ENCODE measurements at places on chromosomes 2 and 18.
A peak's percentile ranks its signal among the peaks of the same experiment; 100 is the strongest.

DNA sequence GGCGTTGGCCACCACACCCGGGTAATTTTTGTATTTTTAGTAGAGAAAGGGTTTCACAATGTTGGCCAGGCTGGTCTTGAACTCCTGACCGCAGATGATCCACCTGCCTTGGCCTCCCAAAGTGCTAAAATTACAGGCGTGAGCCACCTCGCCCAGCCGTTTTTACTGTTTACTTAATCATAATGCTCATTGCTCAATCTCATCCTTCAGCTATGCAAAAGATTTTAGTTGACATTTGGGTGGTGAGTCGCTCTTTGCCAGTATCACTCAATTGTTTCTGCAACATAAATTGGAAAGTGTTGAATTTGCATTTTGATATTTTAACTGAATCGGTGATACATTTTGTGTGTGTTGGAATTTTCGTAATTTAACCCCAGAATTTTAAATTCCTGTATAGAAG lies 7.8 kb upstream of the ZNF532 start:
- DNase-seq = no peak

GRCh38 chr2:12448846-12449505 lies 267.8 kb upstream of the TRIB2 start:
- DNase-seq = no peak

DNA sequence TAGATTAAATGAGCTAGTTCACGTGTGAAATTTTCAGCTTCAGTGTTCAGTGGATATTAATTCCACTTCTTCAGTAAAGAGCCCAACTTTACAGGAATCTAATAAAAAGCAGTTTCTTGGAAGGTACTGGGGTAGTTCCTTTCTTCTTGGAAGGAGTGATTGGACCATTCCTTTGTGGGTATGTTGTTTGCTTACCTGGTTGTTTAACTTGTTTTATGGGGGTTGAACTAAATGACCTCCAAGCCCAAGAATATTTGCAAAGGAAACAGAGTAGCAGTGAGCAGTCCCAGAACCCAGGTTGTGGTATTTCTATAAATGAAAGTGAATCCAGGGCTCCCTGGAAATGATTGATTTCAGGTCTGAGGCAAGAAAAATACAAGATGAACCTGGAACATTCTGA lies 31.4 kb downstream of the KCNJ13 start:
- DNase-seq = no peak

DNA sequence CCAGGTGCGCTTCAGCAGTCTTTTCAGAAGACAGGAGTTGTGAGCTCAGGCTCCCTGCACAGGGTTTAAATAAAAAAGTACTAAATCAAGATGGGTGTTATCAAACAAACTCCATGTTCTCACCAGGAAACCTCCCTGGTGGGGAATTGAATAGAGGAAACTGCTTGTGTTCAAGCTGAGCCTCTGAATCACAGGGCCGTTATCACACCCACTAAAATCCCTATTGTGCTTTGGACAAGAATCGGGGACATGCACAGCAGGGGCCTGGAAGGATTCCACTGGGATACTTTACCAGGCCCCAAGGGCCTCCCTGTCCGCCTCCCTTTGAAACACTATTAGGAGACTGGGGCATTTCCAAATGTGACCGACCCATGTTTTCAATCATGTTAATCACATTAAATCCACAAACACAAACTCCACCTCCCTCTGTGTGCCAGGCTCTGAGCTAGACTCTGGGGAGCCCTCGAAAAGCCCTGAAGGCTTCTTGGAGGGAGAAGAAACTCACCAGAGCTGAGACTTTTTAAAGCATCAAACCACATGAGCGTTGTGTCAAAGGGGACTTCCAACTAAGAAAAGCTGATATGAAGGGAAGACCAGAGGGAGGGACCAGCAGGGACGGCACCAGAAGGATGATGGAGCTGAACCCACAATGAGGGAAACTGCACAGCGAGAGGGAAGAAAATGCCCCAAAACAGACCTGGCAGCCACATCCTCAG lies 458.7 kb upstream of the ID2 start:
- no peak for DNase-seq

- DNase-seq = no peak
These were observed 237.0 kb downstream of the ALPK2 start for GRCh38 chr18:58391932-58392323.

GRCh38 chr2:174184915-174185314 lies 63.4 kb downstream of the OLA1 start:
- no peak for DNase-seq

DNA sequence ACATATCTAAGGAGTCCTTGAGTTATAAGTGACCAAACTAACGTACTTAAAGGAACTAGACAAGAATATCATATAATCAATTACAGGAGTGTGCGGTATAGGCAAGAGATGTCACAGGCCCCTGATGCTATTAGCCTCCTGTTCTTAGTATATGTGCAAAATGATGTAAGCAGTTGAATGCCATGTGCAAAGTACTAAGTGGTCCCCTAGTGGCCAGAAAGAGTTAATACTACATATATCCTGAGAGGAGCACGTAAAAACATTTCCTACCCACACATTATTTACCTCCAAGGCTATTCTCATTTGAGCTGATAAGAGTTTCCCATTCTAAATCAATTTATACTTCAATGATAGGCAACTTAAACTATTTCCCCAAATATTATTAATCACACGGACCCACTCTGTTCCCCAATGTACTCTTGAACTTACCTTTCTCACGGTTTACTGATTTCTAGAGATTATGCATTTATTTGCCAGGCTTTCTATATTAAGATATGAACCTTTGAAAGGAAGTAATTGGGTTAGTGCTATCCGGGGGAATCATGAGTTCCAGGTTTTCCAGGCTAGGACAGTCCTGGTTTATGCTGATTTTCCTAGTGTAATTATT lies 158.0 kb upstream of the KLHL14 start:
- no peak for DNase-seq

GRCh38 chr18:13265008-13265910 lies 46.7 kb downstream of the LDLRAD4 start:
- no peak for DNase-seq

DNA sequence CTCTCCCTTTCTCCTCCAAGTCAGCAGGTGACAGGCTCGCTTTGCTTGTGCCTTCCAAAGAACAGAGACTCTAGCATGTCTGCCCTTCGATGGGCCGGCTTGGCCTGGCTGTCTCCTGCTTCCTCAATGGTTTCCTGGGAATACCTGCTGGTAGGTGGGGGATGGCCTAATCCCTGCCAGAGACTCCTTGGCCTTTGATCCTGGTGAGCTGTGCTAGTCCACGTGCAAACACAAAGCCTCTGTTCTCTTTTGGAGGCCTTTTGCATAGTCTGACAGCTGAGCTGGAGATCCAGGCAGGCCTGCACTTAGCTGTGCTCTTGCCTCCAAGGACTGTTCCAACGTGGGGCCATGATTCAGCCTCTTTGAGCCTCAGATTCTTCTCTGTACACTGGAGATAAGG lies 67.6 kb downstream of the ARL4C start:
- DNase-seq = no peak

DNA sequence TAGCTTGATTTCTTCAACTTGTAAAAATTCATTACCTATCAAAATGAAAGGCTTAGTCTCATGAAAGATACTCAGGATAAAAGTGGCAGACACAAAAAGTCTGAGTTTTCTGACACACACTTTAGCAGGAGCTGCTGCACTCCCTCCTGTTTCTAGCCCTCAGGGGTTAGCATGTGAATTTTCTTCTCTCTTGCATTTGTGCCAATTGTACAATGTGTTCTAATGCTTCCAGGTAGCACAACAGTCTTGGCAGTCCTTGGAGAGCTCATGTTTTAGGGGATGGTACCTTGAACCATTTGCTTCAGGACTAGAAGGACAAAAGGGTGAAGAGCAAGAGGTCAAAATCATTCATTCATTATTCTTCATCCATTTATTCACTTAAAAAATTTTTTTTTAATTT lies 316.8 kb downstream of the AFF3 start:
- DNase-seq = no peak

DNA sequence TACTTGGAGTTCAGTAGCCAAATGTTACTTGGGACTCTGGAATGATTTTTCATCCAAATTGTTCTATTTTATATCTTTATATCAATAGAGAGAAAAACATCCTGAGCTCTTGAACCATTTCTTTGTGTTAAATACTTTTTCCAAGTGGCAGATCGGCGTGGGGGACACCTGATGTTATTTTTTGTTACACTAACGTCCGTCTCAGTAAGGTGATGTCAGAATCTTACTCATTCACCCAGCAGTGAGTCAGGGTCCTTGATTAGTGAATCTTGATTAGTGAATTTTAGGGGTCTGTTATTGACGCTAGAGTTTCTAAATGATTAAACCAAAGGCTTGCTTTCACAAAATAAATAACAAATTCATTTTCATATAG lies 1.7 kb downstream of the MIB1 start:
- DNase-seq = no peak

DNA sequence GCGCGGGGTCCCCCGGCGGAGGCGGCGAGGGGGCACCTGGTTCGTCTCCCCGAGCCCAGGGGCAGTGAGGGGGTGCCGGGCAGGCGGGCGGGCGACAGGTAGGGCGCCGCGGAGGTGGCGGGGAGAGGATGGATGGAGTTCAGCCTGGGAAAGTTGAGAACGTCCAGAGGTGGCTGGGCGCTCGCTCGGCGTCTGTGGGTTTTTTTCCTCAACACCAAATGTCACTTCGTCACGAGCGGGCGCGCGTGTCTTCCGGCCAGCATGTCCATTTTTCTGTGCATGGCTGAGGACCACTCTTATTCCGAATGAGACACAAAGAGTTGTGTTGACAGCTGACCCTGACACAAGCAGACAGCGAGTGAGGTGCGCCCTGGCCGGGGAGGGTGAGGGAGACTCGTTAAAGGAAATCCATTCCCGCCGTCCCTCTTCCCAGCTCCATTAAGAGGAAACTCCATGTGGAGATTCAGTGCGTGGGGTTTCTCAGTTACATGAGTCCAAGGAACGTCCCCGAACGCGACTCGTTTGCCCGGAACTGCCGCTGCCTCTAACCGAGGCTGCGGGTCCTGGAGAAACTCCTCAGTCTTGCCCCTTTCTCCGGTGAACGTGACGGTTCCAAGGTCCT lies 859 bp downstream of the GREB1L start:
- DNase-seq = peak; percentile 8

GRCh38 chr2:188199716-188200128 lies 92.0 kb upstream of the GULP1 start:
- peak; percentile 29 for DNase-seq

- no peak for DNase-seq
These were observed 603.4 kb downstream of the DSC3 start for GRCh38 chr18:30439174-30439573.

DNA sequence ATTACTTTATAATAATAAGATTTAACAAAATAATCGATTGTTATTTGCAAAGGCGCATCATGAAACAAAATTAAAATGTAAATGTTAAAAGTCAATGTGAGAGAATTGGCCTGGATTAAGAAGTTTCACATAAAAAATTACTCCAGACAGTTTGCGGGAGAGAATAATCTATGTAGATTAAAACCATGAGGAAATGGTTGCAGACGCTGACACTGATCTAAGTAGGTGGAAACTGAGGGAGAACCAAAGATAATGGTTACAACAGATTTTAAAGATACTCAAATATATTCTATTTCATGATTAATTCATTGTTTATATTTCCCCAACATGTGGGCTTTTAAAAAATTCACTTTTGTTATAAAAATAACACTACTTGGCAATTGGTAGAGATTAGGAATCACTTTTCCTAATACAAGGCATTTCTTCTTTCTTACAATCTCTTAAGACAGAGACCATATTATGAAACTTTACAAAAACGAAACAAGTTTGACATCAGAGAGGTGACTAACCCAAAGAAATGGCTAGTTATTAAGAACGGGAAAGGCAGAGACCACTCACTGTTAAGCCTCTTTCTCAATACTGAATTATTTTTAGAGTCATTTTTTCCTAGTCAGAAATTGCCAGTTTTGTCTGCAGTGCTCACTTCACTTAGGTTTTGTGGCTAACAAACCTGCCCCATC lies 1.6 kb downstream of the KANSL1L start:
- DNase-seq = no peak

DNA sequence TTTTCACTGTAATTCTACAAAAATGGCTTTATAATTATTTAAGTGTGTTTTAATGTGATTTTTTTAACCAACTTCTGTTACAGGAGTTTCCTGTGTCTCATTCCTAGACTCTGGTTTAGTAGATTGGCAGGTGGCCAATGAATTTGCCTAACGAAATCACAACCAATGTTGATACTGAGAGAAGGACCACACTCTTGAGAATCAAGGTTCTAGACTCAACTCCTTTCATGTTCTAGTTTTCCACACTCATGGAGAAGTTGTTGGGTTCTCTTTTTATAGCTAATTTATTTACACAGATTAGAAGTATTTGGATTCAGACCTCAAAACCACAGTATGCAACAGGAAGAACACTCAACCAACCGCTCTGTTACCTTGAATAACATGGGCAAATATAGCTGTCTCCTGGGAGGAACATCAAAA lies 22.6 kb upstream of the USP34 start:
- no peak for DNase-seq

DNA sequence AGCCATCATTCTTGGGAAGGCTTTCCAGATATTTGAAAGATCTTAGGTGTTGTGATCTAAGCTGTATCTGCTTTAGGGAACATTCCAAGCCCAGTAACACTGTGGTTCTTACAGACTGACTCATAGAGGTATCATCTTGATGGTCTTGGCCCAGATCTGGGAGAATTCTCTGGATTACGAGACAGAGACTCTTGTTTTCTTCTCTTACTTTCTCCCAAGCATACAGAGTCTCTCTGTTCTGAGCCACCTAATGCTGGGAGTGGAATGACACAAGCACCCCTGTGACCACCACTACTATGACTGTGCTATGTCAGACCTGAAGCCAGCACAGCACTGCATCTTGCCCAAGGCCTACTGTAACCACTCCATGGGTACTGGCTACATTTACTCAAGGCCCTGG lies 81.0 kb upstream of the EPAS1 start:
- no peak for DNase-seq

GRCh38 chr2:158125756-158126498 lies 24.3 kb downstream of the UPP2 start:
- no peak for DNase-seq

DNA sequence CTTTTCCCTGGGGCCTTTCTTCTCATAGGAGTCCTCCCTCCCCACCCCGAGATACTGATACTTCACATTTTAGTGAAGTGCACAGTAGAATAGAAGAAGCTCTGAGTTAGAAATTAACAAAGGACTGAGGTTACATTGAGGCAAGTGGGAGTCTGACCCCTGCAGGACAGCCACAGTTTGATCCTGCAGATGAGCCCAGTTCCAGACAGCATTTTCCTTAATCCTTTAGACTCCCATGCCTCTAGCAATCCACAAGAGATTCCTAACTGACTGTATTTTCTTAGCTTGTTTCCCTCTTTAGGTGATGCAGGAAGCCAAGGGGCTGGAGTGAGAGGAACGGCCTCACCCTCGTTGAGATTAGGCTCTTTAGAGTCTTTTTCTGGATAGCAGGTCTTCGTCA lies 204.0 kb downstream of the CYRIA start:
- DNase-seq = no peak

- DNase-seq = no peak
These were observed 19.8 kb downstream of the STAT1 start for GRCh38 chr2:190994148-190994547.

- peak; percentile 59 for DNase-seq
These were observed 68.3 kb downstream of the SPTBN1 start for GRCh38 chr2:54524226-54524991.

DNA sequence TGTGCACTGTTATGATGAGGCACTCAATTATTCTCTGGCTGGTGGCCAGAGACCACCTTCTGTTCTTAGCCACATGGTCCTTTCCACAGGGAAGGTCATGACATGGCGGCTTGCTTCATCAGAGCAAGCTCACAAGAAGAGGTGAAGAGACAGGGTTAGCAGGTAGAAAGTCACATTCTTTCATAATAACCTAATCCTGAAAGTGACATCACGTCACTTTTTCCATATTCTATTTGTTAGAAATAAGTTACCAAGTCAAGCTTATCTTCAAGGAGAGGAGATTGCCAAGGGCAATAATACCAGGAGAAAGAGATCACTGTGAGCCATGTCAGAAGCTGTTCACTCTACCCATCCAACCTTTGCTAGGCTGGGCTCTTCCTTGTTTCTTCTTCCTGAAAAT lies 139.4 kb downstream of the OSR1 start:
- DNase-seq = no peak
